ENCODE measurements at places on chromosomes 3 and 15.

DNA sequence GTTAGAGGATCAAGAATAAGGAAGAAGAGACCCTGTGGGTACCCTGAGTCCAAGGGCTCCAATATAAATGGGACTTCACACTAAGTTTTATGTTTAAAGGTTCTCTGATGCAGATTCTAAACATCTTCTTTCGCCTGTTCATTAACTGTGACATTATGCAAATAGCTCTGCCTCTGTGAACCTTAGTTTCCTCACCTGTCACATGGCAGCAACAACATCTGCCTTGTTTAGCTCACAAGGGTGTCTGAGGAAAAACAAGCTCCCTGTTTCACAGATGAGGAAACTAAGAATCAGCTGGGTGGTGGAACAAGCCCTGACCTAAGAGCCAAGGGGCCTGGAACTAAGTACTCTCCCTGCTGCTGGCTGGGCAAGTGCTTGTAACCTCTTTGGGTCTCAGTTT lies 40.8 kb downstream of the GOLGA6L1 start:
- no peak for DNase-seq

- DNase-seq: no peak
Measured at GRCh38 chr15:69992348-69992747, 105.4 kb downstream of the TLE3 start.

DNA sequence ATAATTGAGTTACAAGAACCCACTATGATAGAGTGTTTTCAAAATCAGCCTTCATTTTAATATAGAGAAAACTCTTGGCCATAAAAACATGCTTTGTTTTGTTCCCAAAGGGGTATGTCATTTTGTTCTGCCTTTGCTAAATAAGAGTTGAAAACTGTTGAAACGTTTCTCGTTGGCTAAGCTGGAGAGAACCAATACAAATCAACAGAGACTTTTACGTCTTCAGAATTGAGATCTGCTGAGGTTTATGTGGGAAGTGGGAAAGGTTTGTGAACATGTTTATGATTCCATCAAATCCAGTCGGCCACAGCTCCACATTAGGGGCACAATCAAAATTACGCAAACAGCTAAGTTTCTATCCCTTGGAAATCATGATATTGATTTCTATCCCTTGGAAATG lies 102.0 kb downstream of the IGF2BP2 start:
- no peak for DNase-seq

GRCh38 chr15:42672444-42672843 lies 64.5 kb downstream of the CDAN1 start:
- no peak for DNase-seq

- no peak for DNase-seq
Measured at GRCh38 chr3:145981056-145981455, 179.9 kb downstream of the PLOD2 start.

DNA sequence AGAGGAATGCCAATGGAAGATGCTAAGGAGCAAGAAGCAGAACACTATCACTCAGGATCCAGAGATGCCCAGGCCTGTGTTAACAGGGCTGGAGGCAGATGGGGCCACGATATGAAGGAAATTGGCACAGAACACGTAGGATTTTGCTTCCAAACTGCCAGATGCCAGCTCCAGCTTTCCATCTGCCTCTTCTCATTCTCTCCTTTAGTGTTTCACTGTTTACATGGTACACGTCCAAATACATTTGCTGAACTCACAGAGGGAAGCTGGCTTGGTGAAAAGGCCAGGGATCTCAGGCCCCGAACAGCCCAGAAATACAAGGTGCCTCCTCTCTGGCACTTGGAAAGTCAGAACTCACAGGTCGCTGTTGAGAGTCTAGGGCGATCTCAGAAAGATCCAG lies 187.0 kb downstream of the NTRK3 start:
- no peak for DNase-seq

- DNase-seq: no peak
Measured at GRCh38 chr3:123605789-123606234, 21.0 kb upstream of the HACD2 start.

- DNase-seq: no peak
Measured at GRCh38 chr3:155607761-155608160, 137.1 kb downstream of the PLCH1 start.

GRCh38 chr15:73605759-73606436 lies 27.3 kb downstream of the NPTN start:
- no peak for DNase-seq

DNA sequence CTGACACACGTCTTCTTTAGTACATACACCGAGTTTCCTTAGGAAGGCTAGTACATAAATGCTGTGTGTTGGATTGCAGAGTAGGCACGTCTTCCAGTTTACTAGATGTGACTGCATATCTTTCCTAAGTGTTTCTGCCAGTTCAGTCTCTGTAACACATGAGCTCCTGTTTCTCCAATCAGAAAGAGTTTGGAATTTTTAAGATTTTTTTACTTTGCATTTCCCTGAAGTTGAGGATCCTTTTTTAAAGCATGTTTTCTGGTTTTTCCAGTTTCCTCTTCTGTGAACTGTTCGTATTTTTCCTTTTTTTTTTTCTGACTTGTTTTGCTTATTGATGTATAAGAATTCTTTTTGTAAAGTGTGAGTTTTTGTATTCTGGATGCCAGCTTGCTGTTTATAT lies 7.5 kb upstream of the POLR2M start:
- DNase-seq: no peak

Data from activated naive CD8-positive, alpha-beta T cell treated with anti-CD3 and anti-CD28 coated beads, Interleukin-2, amount 10 ng/mL, durations not matched to agents 7 days and 5 days (primary cell).